CD8-positive, alpha-beta memory T cell (primary cell): ENCODE measurements at places on chromosomes 4 and X. TPM values are rescaled to one million over a fixed set of nuclear protein-coding genes. Genes with fewer than 3 reads are reported as not detected.

The ABCG2 gene
- total RNA-seq = 0.89 TPM

- DNase-seq = no peak
Measured at GRCh38 chr4:113083346-113083745, 33.9 kb downstream of the ANK2 start.

DNA sequence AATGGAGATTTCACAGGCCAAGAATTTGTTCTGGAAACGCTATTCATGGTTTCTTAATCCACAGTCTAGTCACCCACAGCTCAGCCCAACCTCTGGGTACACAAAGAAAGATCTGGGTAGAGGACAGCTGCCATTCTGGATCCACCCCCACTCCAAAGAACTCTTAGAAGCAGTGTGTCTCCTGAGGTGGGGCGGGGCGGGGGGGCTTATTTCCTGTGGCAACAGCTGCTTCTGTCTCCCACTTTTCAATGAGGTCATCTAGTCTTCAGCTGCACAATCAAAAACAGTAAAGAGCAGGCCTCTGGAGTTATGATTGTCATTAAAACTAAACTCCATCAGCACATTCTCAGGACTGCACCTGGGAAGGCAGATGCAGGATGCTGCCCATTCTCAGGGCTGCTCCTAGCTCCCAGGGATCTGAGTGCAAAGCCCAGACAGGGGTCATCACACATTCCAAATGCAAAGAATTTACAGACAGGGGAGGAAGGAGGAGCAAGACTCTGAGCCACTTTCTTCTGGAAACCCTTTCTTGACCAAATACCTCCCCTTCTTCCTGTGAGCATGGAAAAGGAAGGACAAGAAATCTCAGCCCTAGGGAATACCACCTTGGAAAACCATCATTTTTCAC lies 207.3 kb downstream of the HS6ST2 start:
- DNase-seq = no peak

DNA sequence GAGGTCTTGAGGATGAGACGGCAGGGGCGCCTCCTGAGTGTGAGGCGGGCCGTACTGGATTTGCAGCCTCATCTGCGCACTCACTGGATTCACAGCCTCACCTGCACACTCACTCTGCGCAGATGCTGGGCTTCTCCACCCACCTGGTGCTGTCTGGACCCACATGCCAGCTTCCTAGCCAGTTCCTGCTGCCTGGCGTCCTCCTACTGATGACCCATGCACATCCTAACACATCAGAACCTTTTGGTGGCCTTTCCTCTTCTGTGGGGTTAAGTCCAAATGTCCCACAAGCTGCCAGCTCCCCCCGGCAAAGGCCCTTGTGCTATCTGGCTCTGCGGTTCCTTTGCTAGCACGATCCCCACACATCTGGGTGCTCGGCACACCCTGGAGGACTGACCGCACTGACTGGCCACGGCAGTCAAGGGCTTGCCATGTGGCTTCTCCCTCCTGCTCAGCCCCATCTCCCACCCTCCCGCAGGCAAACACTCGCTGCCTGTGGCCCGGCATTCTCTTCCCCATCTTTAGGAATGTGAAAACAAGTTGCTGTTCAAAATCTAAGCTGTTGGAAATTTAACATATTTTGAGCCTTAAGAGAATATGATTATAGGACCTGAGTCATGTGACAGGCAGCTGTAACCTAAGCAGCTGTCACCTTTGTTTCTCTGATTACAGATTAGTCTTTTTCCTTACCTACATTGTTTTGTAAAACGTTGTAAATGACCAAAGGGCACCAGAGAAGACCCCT lies 39.4 kb upstream of the AFAP1 start:
- DNase-seq = no peak

GRCh38 chrX:103656617-103657016 lies 27.8 kb downstream of the TCEAL1 start:
- no peak for DNase-seq
